ENCODE measurements at places on chromosomes 4 and X.

GRCh38 chr4:22031423-22031822, 82.9 kb upstream of the KCNIP4 start:
- no peak for DNase-seq

- DNase-seq: no peak
Measured at GRCh38 chr4:184351560-184352451, 122.5 kb downstream of the IRF2 start.

- DNase-seq: no peak
Measured at GRCh38 chr4:94965852-94966251, 208.1 kb downstream of the BMPR1B start.

DNA sequence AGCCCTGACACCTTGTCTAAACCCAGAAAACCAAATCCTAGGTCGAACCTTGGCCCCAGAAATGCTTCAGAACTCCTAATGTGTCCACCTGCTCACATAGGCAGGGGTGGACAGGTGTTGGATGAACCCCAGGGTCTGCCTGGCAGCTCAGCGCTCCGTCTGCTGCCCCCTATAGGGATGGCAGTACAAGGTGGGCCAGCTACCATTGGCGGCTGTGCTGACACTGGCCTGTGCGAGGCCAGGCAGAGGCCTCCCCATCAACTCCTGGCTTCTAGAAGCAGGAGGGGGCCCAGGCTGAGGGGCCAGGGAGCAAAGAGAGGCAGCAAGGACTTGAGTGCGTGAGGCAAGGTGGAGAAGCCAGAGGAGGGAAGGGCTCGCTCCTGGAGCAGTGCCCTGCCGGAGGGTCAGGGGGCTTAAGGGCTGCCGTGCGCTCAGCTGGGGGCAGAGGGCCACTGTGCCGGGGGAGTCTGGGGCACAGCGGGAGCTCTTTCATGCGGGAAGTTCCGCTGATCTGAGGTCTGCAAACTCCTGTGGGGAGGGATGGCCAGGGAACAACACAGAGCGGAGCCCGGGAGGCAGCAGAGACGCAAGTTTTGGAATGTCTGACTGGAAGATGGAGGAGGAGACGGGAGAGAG, 20.6 kb downstream of the CCNQ start:
- DNase-seq: no peak

GRCh38 chr4:26075583-26075982, 161.6 kb downstream of the SMIM20 start:
- no peak for DNase-seq

- DNase-seq: no peak
Measured at GRCh38 chr4:157372154-157372553, 151.6 kb downstream of the GRIA2 start.

- DNase-seq: no peak
Measured at GRCh38 chr4:75099321-75099720, 166.4 kb downstream of the PARM1 start.

- DNase-seq: no peak
Measured at GRCh38 chrX:40104985-40105834, 7.5 kb upstream of the BCOR start.

- no peak for DNase-seq
Measured at GRCh38 chrX:42242004-42242403, 318.6 kb upstream of the CASK start.

DNA sequence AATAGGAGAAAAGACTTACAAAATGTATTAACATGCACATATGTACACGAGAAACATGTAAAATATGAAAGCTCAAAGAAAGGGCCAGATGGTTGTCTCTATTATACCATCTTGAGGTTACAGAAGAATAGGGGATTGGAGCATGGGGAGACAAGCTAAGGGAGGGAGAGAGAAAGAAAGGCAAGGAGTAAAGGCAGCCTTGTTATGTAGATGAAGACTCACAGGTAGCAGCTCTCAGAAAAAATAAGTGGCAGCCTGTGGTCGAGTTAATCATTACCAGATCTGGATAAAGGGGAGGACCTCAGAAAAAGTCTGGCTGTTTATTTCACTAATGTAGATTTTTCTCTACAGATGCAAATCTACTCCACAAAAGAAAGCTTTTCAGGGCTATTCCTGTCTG, 26.6 kb upstream of the PPP1R2C start:
- DNase-seq: no peak

- no peak for DNase-seq
Measured at GRCh38 chr4:149718500-149718899, 97.1 kb downstream of the IQCM start.
